ENCODE measurements at places on chromosomes 5 and 9.

DNA sequence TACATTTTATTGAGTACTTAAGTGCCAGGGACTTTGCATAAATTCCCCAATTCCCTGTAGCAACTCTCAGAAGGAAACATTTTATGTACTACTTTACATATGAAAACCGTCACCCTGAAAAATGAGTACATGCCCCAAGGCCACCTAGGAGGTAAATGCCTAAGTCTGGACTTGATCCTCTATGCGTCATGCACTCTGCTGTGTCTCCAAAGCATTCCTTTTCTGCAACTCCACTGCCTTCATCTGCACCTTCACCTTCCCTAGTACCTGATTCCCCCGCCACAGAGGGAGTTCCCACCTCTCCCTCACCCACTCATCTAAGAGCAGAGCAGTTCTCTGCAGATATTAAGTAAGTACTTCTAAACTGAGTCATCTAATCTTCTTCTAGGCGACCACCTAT is 75.2 kb upstream of the HRH2 start:
- no peak for DNase-seq

DNA sequence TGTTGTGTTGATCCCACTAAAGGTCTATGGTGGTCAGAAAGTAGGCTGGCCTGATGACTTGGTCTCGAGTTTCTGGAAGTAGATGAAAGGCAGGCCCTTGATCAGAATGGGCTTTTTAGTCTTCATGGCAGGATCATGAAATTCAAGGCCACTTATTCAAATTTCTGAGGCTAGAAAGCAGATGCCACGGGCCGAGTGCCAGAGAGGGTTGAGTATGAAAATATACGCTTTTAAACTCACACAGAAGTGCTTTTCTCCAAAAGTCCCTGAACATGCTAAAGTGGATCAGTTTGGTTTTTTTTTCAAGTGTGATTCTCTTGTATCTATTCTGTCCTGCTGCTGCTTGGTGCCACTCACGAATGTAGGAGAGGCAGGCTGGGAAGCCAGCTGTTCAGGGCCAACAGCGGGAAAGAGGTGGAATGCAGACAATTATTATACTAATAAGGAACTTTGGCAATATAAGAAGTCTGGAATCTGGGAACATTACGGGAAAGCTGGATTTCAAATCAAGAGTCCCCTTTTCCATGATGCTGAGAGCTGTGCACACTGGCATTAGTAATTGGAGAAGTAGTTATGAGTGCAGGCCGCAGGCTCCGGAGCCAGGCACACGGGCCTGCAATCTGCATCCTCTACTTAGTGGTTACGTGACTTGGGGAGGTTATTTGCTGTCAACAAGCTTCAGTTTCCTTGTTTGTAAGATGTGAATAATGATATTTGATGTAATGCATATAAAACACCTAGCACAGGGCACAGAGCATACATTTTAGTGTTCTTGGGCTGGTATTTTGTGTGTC is 95.8 kb downstream of the LMNB1 start:
- no peak for DNase-seq

DNA sequence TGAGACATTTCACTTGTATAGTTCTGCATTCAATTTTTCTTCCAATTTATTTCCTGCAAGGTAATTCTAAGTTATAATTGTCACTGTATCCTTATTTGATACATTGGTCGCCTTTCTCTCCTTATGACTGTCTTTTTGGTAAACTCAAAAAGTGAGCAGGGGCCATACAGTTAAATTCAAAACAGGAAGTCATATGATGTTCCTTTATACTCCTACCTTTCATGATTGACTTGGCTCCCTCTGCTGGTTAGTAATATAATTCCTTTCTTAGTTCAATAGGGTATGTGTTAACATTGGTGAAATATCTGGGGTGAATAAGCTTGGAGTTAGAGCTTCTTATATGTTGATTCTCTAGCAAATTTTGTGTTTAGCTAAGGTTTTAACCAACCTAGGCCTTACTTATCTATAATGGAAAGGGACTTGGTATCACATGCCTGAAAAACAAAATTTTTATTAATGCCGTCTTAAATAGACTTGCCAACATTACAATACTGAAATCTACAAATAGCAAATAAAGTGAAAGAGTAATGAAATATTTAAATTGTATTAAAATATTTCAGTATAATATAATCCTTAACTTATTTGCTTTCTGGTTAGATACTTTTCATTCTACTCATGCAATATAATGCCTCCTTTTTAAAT is 6.0 kb upstream of the NIPBL start:
- peak; percentile 87 for DNase-seq

GRCh38 chr9:93236541-93237206 is 52.7 kb downstream of the WNK2 start:
- no peak for DNase-seq

DNA sequence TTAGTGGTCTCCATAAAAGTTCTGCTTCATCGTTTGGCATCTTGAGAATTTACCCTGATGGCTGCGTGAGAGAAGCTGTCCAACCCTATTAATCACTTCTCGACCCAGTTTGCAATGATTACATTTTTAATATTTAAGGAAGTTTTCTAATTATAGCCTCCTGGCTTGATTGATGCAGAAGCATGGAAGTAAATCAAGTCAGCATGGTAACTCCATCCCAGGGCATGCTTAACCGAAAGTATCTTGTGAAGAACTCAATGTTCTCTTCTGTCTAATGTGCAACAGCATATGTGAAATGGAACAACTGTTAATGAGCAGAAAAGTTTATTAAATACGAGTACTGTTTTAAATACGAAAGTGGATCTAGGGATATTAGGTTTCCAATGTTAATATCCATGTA is 278.9 kb upstream of the CD180 start:
- no peak for DNase-seq

DNA sequence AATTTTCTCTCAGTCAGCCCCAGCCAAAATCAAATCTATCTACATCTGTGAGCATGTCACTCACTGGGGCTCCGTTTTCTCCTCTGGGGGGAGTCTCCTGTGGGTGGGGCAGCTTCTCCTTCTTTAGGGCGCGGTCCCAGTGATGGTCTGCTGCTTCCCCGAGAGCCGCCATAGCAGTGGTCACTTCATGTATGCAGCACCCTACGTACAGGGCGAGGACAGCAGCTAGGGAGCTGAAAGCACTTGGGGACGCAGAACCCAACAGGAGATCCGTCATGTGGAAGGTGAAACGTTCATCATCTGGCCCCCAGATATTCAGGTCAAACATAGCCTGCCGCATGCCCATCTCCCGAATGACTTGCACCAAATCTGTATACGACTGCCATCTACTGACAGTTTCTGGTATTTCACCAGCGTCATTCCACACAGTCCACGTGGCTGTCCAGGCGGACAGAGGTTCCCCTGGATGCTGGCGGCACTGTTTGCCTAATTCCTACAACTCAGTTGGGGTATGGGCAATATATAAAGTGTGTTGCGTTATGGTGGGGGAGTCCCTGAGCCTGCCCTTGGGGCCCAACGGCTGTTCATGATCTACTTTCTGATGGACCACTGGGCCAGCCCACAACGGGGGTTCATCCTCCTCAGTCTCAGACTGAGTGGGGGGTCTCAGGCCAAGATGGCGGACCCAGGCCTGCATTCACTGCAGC is 795.0 kb downstream of the EFNA5 start:
- peak; percentile 90 for DNase-seq

DNA sequence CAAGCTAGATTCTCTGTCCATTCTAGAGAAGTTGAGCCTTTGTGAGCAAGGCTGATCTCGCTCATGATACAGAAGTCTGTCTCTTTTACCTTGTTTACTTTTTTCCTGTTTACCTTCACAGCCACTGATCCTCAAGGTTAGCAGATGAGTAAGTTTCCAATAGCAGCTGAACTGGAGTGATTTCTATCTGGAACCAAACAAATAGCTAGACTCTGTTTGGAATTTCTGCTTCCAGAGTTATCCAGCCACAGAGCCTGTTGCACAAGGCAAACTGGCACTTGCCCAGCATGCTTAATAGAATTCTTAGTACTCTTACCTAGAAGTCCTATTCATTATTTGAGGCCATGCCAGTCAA is 12.8 kb upstream of the PANK3 start:
- DNase-seq = peak; percentile 72

- no peak for DNase-seq
These were observed 38.0 kb downstream of the GDA start for GRCh38 chr9:72187121-72187695.

- no peak for DNase-seq
These were observed 28.5 kb upstream of the CHD1 start for GRCh38 chr5:98957307-98957706.

- no peak for DNase-seq
These were observed 524.7 kb downstream of the SPATA31D1 start for GRCh38 chr9:82513242-82513751.

GRCh38 chr9:6495466-6495865 is 82.5 kb downstream of the UHRF2 start:
- peak; percentile 6 for DNase-seq

DNA sequence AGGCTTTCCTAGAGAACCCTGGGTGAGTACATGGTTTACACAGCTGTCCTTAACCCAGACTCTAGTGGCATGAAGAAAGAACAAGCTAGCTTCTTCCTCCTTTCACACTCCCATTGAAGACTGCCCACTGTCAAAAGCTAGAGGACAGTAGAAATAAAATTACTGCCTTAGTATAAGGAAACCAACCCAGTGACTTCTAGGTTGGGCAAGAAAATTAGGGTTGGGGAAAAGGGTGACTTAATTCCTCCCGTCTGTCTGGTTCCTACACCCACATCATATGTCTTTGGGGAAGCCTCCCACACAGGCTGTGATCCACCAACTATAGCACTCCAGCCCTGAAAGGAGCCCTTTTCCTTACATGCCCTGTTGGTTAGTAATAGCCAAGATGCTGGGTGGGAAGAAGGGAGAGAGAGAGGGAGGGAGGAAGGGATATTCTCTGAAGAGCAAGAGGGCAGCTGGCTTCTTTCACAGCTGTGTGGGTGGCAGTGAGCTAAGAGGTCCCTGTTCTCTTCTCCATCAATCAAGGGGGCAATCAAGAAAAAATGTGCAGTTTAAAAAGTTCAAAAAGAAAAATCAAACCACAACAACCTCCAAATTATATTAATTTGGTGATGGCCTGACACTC is 21.7 kb downstream of the HBEGF start:
- DNase-seq = no peak

Measured in PC-3 (cell line).